ENCODE measurements at places on chromosomes 7 and 10. TPM values are rescaled to one million over a fixed set of nuclear protein-coding genes. Genes with fewer than 3 reads are reported as not detected.

DNA sequence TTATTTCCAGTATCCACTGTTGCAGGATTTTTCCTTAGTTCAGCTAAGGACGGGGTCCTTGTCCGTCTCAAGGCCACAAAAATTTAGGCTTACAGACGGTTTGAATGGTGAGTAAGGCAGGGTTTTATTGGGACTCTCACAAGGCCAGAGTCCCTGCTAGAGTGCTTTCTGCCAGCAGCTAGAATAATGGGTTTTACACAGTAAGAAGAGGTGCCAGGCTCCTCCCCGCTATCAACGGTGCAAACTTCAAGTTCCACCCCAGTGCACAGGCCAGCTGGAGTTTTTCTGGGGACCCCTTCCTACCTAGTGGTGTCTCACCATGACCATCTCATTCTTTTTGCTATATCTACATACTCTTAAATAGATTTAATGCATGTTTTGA is 198.5 kb upstream of the KCTD7 start:
- no peak for DNase-seq

DNA sequence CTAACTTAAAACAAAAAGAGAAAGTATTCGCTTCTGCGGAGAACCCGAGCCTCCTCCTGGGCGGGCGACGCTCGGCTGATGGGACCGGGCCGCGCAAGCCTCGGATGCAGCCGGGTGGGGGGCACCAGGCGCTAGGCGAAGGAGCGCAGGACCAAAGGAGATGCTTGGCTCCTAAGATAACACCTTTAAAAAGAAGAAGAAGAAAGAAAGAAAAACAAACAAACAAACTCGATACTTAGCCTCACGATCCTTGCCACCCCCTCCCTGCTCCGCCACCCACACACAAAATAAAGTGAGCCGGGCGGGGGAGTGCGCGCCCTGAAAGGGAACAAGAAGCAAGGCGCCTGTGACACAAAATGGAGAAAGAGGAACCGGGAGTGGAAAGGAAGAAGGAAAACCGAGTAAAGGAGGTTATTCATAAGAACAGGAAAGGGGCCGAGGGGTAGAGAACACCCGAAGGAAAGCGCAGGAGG is 34.0 kb upstream of the EBLN1 start:
- peak; percentile 50 for DNase-seq

DNA sequence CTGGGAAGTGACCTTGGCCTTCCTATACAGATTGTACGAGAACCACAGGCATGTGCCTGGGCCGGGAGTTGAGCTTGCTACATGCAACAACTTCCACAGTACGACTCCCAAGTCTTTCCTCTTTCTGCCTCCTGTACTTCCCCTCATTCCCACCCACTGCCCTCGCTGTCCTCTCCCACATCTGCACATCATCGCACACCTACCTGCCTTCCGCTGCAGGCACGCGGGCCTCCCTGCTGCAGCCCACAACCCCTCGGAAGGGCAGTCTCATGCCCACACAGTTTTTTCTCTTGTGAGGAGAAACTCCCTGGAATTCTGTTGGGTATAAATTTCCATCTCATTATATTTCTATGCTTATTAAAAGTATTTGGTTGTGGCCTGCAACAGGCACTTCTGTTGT is 117.2 kb downstream of the ACTR3B start:
- DNase-seq = no peak

DNA sequence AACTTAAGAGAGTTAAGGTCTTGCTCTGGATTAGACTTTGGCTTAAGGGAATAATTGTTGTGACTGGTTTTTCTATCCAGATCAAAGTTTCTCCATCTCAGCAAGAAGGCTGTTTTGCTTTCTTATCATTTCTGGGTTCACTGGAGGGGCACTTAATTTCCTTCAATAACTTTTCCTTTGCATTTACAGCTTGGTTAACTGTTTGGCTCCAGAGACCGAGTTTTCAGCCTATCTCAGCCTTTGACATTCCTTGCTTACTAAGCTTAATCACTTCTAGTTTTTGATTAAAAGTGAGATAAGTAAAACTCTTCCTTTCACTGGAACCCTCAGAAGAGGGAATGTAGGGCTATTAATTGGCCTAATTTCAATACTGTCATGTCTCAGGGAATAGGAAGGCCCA is 76.4 kb downstream of the LARP4B start:
- DNase-seq = no peak

- no peak for DNase-seq
Measured at GRCh38 chr7:108460964-108461363, 4.7 kb upstream of the NRCAM start.

- DNase-seq = no peak
Measured at GRCh38 chr7:114765331-114766040, 156.4 kb upstream of the MDFIC start.

Gene PLXNA4
- total RNA-seq = 0.38 TPM

Gene IRF5
- total RNA-seq = 5.0 TPM
